ENCODE measurements at places on chromosomes 5 and 9. TPM values are rescaled to one million over a fixed set of nuclear protein-coding genes. Genes with fewer than 3 reads are reported as not detected.

- H3K4me1 ChIP-seq: peaks cover 22% of the 10 kb centered on the region
- no peak overlapping the region for H3K27ac ChIP-seq
- no peak overlapping the region for H3K4me3 ChIP-seq
- H3K36me3 ChIP-seq: no peaks in the 10 kb centered on the region
- no peak for DNase-seq
- H3K27me3 ChIP-seq: no peaks in the 10 kb centered on the region
Observed at GRCh38 chr5:40223884-40224402, 455.8 kb upstream of the PTGER4 start.

Gene SPINK6
- total RNA-seq: not detected

Gene KIF4B
- total RNA-seq: not detected

- no peak for DNase-seq
- no peaks in the 10 kb centered on the region for H3K27me3 ChIP-seq
- no peaks in the 10 kb centered on the region for H3K36me3 ChIP-seq
- H3K4me1 ChIP-seq: no peaks in the 10 kb centered on the region
Observed at GRCh38 chr9:28678097-28678496, 1104.8 kb upstream of the C9orf72 start.

GRCh38 chr5:3303777-3304176 is 291.9 kb upstream of the IRX1 start:
- H3K36me3 ChIP-seq: peaks cover 3% of the 10 kb centered on the region
- H3K27ac ChIP-seq: peak overlapping the region; percentile 7
- no peak overlapping the region for H3K4me3 ChIP-seq
- H3K4me1 ChIP-seq: peaks cover 29% of the 10 kb centered on the region
- peaks cover 2% of the 10 kb centered on the region for H3K27me3 ChIP-seq
- DNase-seq: no peak

DNA sequence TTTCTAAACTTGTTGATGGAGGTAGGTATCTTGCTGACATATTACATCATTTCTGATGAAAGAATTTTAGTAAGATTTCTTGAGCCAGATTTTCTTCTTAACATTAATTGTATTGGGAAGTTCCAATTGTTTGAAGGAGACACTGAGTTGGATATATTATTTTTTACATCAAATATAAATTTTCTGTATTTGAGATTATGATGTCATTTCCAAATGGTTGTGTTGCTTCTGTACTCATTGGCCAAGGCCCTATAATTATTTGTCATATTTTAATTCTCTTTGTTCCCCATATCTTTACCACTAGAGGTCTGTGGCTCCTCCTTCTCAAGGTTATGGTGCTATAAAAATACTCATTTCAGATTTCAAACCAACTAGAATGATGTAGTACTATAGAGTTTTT is 53.4 kb downstream of the ITGA1 start:
- DNase-seq: no peak
- H3K4me3 ChIP-seq: no peak overlapping the region
- H3K27ac ChIP-seq: no peak overlapping the region
- no peaks in the 10 kb centered on the region for H3K27me3 ChIP-seq
- no peaks in the 10 kb centered on the region for H3K36me3 ChIP-seq

DNA sequence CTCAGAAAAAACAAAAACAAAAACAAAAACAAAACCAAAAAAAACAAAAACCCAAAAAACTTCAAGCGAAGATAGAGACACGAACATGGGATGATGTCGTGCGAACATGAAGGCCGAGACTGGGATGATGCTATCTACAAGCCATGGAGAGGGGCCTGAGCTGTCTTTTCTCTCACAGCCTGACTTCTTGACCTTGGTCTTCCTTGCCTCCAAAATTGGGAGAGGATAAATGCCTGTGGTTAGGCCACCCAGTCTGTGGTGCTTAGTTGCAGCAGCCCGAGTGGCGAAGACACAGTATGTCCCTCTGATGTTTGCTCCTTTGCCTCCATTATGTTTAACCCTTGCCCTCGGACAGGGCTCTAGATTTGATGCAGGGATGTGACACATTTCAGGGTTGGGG is 130.4 kb upstream of the BASP1 start:
- no peaks in the 10 kb centered on the region for H3K27me3 ChIP-seq
- H3K36me3 ChIP-seq: no peaks in the 10 kb centered on the region
- DNase-seq: no peak

Gene PCSK1
- total RNA-seq: not detected

- H3K36me3 ChIP-seq: no peaks in the 10 kb centered on the region
- H3K4me3 ChIP-seq: no peak overlapping the region
- H3K27ac ChIP-seq: no peak overlapping the region
- H3K4me1 ChIP-seq: no peaks in the 10 kb centered on the region
- DNase-seq: no peak
Observed at GRCh38 chr5:149280802-149281201, 9.1 kb downstream of the AFAP1L1 start.

- no peaks in the 10 kb centered on the region for H3K36me3 ChIP-seq
- H3K27ac ChIP-seq: no peak overlapping the region
- peaks cover 25% of the 10 kb centered on the region for H3K4me1 ChIP-seq
- no peak for DNase-seq
- H3K4me3 ChIP-seq: no peak overlapping the region
- no peaks in the 10 kb centered on the region for H3K27me3 ChIP-seq
Observed at GRCh38 chr5:142527234-142527633, 158.7 kb downstream of the FGF1 start.

All from mesothelial cell of epicardium (in vitro differentiated cells).